ENCODE measurements at places on chromosomes 6 and 20.

GRCh38 chr6:45569210-45569945 lies 191.6 kb upstream of the SUPT3H start:
- DNase-seq: no peak

DNA sequence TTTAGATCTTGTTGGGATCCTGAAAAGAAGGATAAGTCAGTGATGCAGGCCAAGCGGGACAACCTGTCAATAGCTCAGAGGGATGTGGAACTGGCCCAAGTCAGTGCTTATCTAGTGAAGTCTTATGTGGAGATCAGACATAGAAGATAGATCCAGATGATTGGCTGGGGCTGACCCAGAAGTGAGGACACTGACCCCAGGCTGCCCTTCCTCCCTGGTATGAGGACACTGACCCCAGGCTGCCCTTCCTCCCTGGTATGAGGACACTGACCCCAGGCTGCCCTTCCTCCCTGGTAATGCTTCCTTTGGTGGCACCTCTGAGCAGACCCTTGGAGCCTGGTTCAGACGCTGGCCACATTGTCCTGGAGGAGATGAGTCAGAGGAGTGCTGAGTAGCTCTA lies 159.7 kb downstream of the PHACTR3 start:
- no peak for DNase-seq

- no peak for DNase-seq
Observed at GRCh38 chr6:63941747-63942470, 306.3 kb downstream of the PHF3 start.

- no peak for DNase-seq
Observed at GRCh38 chr20:41034239-41034638, 5.6 kb downstream of the TOP1 start.

DNA sequence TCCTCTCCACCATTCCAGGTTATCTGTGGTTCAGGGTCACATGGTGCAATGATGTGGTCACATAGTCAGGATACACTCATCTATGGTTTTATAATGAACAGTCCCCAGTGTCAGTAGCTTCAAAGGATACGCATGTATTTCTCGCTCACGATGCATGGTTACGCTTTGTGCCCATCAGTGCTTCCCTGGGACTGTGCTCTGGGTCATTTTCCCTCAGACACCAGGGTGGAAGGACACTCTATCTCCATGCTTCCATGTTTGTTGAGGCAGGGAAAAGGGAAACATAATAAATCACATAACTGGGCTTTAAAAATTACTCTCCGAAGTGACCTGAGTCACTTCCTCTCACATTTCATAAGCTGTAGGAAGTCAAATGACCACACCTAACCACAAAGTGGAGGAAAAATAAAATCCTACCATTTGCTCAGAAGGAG lies 394.8 kb upstream of the NOX3 start:
- DNase-seq: no peak

GRCh38 chr6:111727802-111728201 lies 122.1 kb upstream of the TRAF3IP2 start:
- no peak for DNase-seq

DNA sequence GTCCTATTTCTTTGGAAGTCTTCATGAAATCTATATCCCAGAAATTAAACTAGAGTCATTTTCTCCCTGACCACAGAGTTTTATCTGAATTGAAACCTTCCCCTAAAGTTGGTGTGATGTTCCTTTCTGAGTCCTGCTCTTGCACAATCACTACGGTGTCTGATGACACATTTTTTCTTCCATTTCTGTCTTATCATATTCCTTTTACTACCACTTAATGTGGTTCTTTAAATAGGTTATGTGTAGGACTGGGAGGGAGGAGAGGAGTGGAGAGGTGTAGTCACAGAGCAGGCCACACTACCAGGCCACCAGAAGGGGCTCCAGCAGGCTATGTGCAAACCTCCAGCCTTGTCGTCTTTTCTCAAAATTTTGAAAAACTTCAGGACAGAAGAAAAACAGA lies 39.7 kb upstream of the ATXN1 start:
- DNase-seq: no peak

DNA sequence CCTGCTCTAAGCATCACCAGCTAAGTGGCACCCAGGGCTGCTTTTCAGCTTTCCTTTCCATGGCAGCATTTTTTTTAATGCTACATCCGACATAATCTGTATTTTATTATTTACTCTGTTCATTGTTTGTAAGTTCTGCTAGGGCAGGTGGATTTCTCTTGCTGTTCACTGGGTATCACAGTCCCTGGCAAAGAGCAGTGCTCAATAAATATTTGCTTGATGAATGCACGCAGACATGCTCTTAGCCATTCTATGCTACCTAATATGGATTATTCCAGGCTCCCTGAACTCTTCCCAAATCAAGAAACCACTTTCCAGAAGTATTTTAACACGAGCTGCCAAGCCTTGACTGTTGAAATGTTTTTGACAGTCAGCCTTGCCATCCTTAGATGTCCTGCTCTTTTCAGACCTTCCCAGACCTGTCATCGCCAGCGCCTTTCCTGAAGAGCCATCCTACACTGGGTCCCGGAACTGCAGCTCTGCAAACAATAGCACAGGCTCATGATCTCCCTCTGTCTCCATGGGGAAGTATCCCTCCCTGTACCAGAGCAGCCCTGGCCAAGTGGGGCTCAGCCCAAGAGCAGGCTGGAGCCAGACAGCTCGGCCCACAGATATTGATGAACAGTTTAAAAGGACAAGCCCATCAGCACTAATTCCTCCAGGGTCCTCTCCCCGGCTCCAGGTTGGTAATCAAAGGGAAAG lies 136.5 kb upstream of the CDH4 start:
- no peak for DNase-seq

DNA sequence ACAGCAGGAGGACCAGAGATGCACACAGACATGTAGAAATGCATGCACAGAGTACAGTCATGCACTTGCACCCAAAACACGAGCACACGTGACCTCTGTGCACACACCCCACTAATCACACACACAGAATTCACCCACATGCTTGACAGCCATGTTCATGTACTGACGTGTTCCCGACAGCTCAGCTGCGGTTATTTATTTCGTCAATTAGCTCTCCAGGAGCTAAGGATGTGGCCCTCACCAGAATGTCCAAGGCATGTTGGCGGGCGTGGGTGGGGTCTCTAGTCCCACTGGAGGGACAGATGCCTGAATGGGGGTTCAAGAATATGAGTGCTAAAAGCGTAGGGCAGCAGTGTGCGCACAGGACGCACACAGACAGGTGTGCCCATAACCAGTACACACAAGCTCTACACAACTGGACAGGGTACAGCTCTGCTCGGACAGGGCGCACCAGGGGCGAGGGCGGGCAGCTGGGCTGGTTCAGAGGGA lies 571 bp upstream of the PRPF6 start:
- DNase-seq: no peak

DNA sequence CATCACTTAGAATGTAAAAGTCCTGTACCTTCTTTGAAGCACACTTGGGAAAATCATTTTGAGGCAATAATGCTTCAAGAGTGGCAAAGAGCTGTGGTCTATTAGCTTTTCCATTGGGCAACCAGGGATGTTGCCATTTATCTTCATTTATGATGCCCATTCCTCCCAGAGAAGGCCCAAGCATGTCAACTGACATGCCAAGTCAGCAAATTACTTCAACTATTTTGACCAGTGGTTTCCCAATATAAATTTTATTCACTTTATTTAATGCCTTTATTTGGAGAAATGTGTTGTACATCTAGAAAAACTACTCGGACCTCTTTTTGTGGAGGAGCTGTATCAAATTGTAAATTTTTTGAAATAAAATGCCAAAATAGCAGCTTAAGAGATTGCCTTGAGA lies 164.1 kb upstream of the PCSK2 start:
- no peak for DNase-seq

Data from activated T-helper 1 cell treated with anti-CD3 and anti-CD28 coated beads, Interleukin-2, amount 50 U/mL, for 16 hours (primary cell).